ENCODE measurements at places on chromosomes 2 and 18. TPM values are rescaled to one million over a fixed set of nuclear protein-coding genes. Genes with fewer than 3 reads are reported as not detected.

DNA sequence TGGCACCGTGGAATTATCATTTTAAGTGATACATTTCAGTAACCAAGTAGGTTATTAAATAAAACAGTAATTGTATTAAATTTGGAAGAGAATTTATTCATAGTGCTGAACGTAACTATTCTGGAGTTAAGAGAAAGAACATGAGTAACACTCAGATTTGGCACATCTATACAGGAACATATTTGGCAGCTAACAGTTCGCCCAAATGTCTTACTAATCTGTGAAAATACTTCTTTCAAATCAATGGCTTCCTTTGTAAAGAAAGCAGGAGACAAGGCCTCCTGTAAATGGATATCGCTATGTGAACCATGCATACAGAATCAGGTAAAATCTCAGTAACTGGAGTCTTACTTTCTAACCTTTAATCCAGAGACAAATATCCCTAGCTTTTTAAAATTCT, 64.4 kb downstream of the ZNF516 start:
- peaks cover 21% of the 10 kb centered on the region for H3K36me3 ChIP-seq
- no peaks in the 10 kb centered on the region for H3K27me3 ChIP-seq

GRCh38 chr2:21330786-21331391, 207.1 kb downstream of the TDRD15 start:
- H3K4me1 ChIP-seq: peaks cover 6% of the 10 kb centered on the region
- no peak overlapping the region for H3K27ac ChIP-seq
- H3K4me3 ChIP-seq: no peak overlapping the region
- H3K27me3 ChIP-seq: no peaks in the 10 kb centered on the region

Gene SGPP2
- total RNA-seq: 18.2 TPM

DNA sequence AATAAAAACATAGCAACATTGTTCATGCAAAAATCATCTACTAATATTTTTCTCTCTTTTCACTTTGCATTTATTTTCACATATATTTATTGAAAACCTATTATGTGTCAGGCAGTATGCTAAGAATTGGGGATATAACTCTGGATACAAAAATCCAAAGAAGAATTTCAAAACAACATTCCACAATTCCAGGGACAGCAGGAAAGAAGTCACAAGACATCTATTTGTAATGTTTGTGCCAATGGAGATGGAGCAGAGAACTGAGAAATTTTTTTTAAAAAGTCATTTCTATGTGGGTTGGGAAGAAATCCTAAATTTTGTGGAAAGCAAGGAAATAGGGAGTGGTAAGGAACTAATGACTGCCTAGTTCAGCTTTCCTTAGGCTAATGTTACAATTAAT, 128.6 kb upstream of the TLK1 start:
- no peak overlapping the region for H3K27ac ChIP-seq
- H3K36me3 ChIP-seq: no peaks in the 10 kb centered on the region
- no peak for DNase-seq

- no peak overlapping the region for H3K4me3 ChIP-seq
- H3K27me3 ChIP-seq: no peaks in the 10 kb centered on the region
- no peak overlapping the region for H3K27ac ChIP-seq
- no peaks in the 10 kb centered on the region for H3K36me3 ChIP-seq
Observed at GRCh38 chr2:121902171-121902591, 146.7 kb downstream of the TSN start.

- H3K27ac ChIP-seq: no peak overlapping the region
- no peak overlapping the region for H3K4me3 ChIP-seq
- no peaks in the 10 kb centered on the region for H3K36me3 ChIP-seq
- H3K27me3 ChIP-seq: peaks cover 5% of the 10 kb centered on the region
Observed at GRCh38 chr2:70753902-70754301, 14.1 kb downstream of the ADD2 start.

DNA sequence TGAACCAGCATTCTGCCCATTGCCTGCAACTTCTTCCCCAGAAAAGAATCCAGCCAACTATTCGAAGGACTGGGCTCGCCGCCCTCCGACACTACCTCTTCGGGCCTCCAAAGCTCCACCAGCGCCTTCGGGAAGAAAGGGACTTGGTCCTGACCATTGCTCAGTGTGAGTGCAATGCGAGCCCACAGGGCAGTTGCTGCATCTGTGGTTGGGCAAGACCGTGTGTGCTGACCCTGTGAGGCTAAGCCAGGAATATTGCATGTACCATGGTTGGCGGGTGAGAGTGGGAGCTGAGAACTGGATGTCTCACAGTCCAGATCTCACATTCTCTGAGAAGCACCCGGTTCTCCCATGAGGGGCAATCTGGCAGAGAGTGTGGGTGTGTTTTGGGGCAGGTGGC, 16.5 kb downstream of the ELMOD3 start:
- H3K27me3 ChIP-seq: no peaks in the 10 kb centered on the region
- H3K4me1 ChIP-seq: no peaks in the 10 kb centered on the region
- DNase-seq: no peak
- peaks cover 50% of the 10 kb centered on the region for H3K36me3 ChIP-seq
- no peak overlapping the region for H3K27ac ChIP-seq
- no peak overlapping the region for H3K4me3 ChIP-seq

GRCh38 chr2:189046320-189046719, 72.1 kb downstream of the COL3A1 start:
- no peak overlapping the region for H3K27ac ChIP-seq
- H3K4me1 ChIP-seq: no peaks in the 10 kb centered on the region
- H3K36me3 ChIP-seq: peaks cover 3% of the 10 kb centered on the region
- H3K27me3 ChIP-seq: no peaks in the 10 kb centered on the region
- H3K4me3 ChIP-seq: no peak overlapping the region
- no peak for DNase-seq

DNA sequence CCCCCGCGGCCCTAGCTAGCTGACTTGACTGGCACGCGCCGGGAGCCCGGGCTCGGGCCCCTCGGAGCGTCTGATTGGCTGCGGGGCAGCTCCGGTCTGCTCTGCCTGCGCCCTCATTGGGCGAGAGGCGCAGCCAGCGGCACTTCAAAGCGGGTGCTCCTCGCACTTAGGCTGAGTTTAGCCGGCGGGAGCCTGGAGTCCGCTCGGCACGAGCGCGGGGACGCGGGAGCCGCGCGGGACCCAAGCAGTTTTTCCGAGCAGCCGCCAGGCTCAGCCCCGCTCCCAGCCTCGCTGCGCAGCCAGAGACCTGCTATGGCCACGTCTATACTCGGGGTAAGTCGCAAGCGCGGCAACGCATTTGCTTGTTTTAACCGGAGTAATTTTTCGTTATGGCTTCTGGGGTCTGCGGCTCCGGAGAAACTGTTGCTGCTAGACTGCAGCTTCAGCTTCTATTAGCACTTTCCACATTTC, at the start of gene SP9:
TSS of gene SP9 (plus strand) at position 174 of the 471 bp plus-strand sequence. CDS start at position 313, 139 bp downstream.
- H3K4me3 ChIP-seq: peak within 1 kb of the TSS; percentile 36
- H3K27ac ChIP-seq: no peak within 1 kb of the TSS
- H3K27me3 ChIP-seq: peaks cover 65% of the 10 kb centered on the region
- H3K4me1 ChIP-seq: peaks cover 58% of the 10 kb centered on the region

GRCh38 chr2:46821600-46821999, 94.0 kb downstream of the MCFD2 start:
- H3K4me1 ChIP-seq: peaks cover 6% of the 10 kb centered on the region
- no peak overlapping the region for H3K27ac ChIP-seq
- no peaks in the 10 kb centered on the region for H3K27me3 ChIP-seq
- no peaks in the 10 kb centered on the region for H3K36me3 ChIP-seq
- no peak for DNase-seq
- H3K4me3 ChIP-seq: no peak overlapping the region

- no peaks in the 10 kb centered on the region for H3K36me3 ChIP-seq
- peaks cover 10% of the 10 kb centered on the region for H3K27me3 ChIP-seq
- DNase-seq: peak; percentile 25
- H3K4me1 ChIP-seq: peaks cover 6% of the 10 kb centered on the region
- H3K4me3 ChIP-seq: no peak overlapping the region
- peak overlapping the region; percentile 49 for H3K27ac ChIP-seq
Observed at GRCh38 chr2:240921311-240921994, 15.3 kb downstream of the CROCC2 start.

DNA sequence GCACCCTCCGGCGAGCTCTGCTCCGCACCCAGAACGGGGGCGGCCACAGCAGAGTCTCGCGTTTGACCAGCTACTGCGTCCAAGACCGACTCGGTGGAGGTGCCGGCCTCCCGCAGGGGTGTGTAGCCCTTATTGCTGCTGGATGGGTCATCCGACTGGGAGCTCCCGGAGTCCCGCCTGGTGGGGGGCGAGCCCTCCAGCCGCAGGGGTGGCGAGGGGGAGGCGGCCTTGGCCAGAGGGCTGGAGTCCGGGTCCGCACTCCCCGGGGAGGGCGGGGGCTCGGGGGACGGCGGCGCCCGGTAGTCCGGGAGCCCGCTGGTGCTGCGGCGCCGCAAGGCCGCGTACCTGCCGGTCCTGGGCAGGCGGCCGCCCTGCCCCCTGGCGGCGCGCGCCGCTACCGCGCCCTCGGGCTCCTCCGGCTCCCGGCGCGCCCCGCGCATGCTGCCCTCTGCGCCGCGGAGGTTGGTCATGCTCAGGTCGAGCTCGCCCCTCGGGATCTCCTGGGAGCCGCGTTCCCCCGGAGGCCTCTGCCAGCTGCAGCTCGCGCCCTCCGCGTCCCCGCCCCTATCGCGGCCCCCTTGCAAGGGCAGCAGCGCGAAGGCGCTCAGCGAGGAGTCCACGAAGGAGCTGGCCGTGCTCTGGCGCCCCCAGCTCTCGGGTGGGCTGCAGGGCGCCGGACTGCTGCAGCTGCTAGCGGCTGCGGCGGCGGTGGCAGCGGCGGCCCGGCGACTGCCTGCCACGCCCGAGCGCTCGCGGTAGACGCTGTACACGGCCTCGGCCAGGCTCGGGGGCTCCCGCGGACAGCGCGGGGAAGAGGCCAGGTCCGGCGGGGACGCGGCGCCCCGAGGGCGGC, 4.8 kb downstream of the TMEM200C start:
- DNase-seq: peak; percentile 34
- no peaks in the 10 kb centered on the region for H3K36me3 ChIP-seq
- H3K27me3 ChIP-seq: peaks cover 56% of the 10 kb centered on the region
- H3K4me1 ChIP-seq: peaks cover 25% of the 10 kb centered on the region
- H3K4me3 ChIP-seq: peak overlapping the region; percentile 56

DNA sequence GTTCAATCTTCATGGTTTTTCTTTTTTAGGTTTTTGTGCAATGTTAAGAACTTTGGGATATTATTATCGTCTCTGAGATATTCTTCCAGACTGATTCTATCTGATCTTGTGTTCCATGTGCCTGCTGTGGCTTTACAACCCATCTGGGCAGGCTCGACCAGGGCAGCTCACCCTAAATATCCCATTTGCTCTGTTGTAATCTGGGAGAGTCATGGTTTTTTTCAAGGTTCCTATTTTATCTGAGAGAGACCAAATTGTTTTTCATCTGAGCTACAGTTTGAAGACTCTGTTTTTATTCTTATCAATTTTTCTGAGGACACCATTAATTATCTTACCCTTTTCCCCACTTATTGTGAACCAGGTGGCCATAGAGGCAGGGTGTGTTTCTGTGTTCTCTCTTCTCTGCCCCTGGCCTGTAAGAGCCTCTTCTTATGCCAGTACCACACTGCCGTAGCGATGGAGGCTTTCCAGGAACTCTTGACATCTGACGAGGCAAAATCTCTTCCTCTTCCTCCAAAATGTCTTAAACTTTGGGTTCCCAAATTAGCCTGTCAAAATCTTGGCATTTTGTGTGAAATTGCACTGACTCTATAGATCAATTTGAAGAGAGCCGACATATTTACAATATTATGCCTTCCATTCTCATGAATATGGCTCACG, 3.1 kb downstream of the SP140L start:
- no peak overlapping the region for H3K27ac ChIP-seq
- H3K4me3 ChIP-seq: no peak overlapping the region
- no peaks in the 10 kb centered on the region for H3K27me3 ChIP-seq
- DNase-seq: no peak

- H3K4me1 ChIP-seq: no peaks in the 10 kb centered on the region
- H3K4me3 ChIP-seq: no peak overlapping the region
- no peaks in the 10 kb centered on the region for H3K36me3 ChIP-seq
- H3K27me3 ChIP-seq: no peaks in the 10 kb centered on the region
- DNase-seq: no peak
- no peak overlapping the region for H3K27ac ChIP-seq
Observed at GRCh38 chr2:74571058-74571457, 16.5 kb downstream of the DOK1 start.

GRCh38 chr2:134361648-134362047, 107.8 kb downstream of the MGAT5 start:
- peaks cover 30% of the 10 kb centered on the region for H3K4me1 ChIP-seq
- peaks cover 42% of the 10 kb centered on the region for H3K36me3 ChIP-seq
- no peak overlapping the region for H3K4me3 ChIP-seq
- DNase-seq: no peak

- no peaks in the 10 kb centered on the region for H3K36me3 ChIP-seq
- no peak overlapping the region for H3K4me3 ChIP-seq
- no peaks in the 10 kb centered on the region for H3K27me3 ChIP-seq
- no peak overlapping the region for H3K27ac ChIP-seq
- DNase-seq: no peak
Observed at GRCh38 chr2:166436189-166436588, 57.9 kb downstream of the SCN7A start.

Gene CYP27A1
- total RNA-seq: 546 TPM

Gene CCDC85A
- 3.7 TPM for total RNA-seq

Gene SKOR2
- total RNA-seq: not detected

Gene KIF1A
- 12.5 TPM for total RNA-seq

Gene C1GALT1C1L
- total RNA-seq: 1.3 TPM

DNA sequence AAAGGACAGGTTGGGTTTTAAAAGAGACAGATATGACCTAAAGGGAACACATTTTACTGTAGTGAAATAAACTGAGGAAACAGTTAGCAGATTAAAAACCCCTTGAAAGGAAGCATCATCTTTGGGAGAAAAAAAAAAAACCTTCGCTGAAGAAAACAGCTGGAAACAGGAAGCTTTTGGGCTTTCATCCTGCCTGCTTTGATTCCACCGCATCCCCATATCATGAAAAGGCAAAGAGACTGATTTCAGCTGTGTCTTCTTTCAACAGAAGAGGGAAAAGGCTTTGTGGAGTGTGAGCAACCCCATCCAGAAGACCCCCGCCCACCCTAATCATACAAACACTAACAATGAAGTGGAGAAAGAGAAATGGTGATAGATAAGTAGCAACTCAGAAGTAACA, 86.4 kb downstream of the TCF4 start:
- no peak for DNase-seq
- no peaks in the 10 kb centered on the region for H3K4me1 ChIP-seq
- no peaks in the 10 kb centered on the region for H3K27me3 ChIP-seq
- H3K4me3 ChIP-seq: no peak overlapping the region
- no peaks in the 10 kb centered on the region for H3K36me3 ChIP-seq

Gene GPR155
- 20.4 TPM for total RNA-seq

- H3K4me3 ChIP-seq: no peak overlapping the region
- no peaks in the 10 kb centered on the region for H3K36me3 ChIP-seq
- H3K27ac ChIP-seq: no peak overlapping the region
- H3K4me1 ChIP-seq: no peaks in the 10 kb centered on the region
Observed at GRCh38 chr18:42635378-42636048, 480.0 kb downstream of the RIT2 start.

- no peaks in the 10 kb centered on the region for H3K36me3 ChIP-seq
- H3K4me3 ChIP-seq: no peak overlapping the region
- no peak for DNase-seq
- H3K27ac ChIP-seq: no peak overlapping the region
- H3K27me3 ChIP-seq: no peaks in the 10 kb centered on the region
Observed at GRCh38 chr2:205757271-205757670, 75.0 kb downstream of the NRP2 start.

Gene BOK
- 69.4 TPM for total RNA-seq

Gene ST8SIA3
- total RNA-seq: not detected
